ENCODE measurements at places on chromosomes 7 and 10.

GRCh38 chr7:43575506-43575905, 7.4 kb upstream of the STK17A start:
- DNase-seq: no peak

- no peak for DNase-seq
These were observed 4.1 kb downstream of the FHIP2A start for GRCh38 chr10:114825513-114826253.

DNA sequence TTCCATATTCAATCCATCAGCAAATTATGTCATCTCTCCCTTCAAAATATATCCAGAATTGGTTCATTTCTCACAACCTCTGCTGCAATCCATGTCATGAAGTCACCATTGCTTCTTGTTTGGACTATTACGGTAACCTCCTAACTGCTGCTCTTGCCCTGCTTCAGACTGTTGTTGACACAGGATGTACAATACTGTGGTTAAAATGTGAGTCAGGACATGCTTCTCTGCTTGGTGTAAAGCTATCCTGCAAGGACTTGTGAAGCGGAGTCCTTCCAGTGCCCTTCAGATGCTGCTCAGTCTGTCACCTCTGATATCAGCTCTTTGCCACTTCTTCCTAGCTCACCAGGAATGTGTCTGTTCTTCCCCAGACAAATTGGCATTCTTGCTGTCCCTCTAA, 10.4 kb upstream of the NXPH1 start:
- DNase-seq: no peak

- DNase-seq: peak; percentile 14
These were observed 36.1 kb downstream of the UBTD1 start for GRCh38 chr10:97534746-97535367.

DNA sequence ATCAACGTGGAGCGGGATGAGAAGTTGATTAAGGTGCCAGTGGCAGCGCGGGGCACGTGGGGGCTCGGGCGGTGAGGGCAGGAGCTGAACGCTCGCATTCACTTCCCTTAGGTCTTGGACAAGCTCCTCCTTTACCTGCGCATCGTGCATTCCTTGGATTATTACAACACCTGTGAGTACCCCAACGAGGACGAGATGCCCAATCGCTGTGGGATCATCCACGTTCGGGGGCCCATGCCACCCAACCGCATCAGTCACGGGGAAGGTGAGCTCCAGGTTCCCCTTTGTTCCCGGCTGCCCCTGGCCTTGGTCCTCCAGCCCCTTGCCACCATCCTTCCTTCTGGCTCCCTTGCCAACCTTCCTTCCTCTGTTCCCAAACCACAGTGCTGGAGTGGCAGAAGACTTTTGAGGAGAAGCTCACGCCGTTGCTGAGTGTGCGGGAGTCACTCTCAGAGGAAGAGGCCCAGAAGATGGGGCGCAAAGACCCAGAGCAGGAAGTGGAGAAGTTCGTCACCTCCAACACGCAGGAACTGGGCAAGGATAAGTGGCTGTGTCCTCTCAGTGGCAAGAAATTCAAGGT, 2.5 kb downstream of the UFSP1 start:
- no peak for DNase-seq

DNA sequence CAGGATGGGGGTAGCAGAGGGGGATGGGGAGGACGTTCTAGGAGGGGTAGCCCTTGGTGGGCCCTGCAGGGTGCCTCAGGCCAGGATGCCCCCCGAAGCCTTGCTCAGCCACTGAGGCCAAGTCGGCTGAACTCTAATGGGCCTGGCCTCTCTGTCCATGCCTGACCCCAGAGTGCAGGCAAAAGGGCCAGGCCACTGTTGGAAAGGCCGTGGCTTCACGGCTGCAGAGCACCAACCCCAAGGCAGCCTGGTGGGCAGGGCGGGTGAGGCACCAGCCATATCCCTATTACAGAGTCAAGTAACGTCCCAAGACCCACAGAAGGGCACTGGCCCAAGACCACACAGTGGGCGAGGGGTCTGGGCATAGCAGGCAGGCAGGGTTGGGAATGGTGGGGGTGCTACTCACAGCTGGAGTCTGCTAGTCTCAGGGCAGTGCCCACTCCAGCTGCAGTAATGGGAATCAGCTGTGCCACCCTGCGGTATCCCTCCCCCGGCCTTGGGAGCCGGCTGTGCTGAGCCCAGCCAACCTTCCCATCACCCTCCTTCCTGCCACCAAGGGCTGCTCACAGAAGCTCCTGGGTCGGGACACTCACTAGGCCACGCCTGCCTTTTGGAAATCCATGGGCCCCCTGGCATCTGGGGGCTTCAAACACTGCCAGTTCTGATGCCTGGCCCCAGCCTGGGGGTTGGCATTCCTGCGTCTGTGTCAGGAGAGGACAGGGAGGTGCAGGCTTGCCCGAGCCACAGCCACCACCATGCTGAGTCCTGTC, 4.0 kb upstream of the LFNG start:
- no peak for DNase-seq

- no peak for DNase-seq
These were observed 255.1 kb downstream of the CCSER2 start for GRCh38 chr10:84583501-84583900.

- no peak for DNase-seq
These were observed 24.4 kb upstream of the KBTBD2 start for GRCh38 chr7:32916006-32916405.

DNA sequence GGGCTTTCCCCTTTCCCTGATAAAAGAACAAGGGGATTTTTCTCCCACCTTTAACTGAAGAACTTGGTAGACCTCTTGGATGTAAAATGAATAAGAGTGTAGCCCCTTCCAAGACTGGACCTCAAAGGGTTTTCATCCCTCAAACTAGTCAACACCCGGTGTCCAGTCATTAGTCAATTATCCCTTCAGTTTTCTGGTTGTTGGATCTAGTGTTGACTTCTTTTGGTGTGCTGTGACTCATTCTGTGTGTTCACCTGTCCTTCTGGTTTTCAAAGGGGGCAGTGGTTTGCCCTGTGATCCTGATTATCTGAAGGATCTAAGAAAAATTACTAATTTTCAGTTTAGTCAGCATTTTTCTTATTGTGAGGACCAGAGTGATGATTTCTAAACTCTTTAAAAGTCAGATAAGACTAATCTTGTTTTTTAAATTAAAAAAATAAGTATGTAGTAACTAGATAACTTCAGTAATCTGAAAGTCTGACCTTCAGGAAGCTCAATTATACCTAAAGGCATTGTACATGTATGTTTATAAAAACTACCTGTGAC, 583.5 kb downstream of the CNTNAP2 start:
- no peak for DNase-seq

GRCh38 chr7:143512488-143513340, 35.0 kb downstream of the TAS2R41 start:
- DNase-seq: no peak

GRCh38 chr10:93447019-93447418, 35.1 kb downstream of the MYOF start:
- no peak for DNase-seq

DNA sequence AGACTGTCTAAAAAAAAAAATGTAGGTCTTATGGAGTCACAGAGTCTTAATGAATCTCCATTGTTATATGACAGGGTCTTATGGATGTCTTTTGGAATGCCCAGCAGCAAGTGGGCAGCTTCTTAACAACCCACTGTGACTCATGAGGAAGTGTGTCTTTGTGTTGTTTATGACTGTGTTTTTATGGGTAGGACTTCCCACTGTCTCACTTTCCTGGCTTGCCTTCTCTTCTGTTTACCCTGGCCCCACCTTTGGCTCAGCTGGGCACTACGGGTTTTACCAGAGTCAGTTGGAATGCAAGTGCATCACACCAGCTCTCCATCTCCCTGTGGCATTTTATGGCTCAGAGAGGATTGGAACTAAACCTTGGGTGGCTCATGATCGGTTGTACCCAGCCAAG, 580.5 kb downstream of the AUTS2 start:
- DNase-seq: no peak

DNA sequence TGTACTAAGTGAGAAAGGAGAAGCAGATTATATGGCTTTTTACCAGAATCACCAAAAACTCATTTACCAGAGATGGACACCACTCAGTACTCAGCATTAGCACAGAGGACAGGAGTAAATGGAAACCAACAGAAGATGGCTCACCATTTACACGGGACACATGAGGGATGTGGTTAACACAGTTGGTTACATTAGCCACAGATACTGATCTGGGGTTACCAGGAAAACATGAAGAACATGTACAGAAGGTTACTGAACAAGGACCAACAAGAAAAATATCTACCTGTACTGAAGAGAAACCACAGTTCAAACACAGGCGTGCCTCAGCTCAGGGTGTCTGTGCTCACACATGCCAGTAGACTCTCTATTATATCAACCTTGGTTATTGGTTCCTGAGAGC, 1285.8 kb upstream of the SORCS1 start:
- DNase-seq: no peak

GRCh38 chr10:6296828-6297251, 94.1 kb downstream of the PFKFB3 start:
- no peak for DNase-seq

DNA sequence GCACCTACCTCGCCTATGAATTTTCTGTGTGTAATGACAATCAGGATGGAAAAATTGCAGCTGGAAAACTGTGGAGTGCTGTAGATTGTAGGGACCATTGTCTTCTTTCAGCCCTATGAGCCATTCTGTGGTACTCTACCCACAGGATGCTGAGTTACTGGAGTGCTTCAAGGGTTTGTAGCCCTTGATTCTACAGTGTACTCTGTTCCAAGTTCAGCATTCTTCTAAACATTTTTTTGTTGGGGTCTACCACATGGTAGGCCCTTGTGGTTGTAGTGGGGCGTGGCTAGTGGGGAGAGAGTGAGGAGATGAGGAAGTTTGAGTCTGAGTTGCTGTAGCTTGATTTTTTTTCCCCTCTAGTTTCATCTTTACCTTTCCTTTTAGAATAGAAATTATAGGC, 33.5 kb downstream of the REEP3 start:
- peak; percentile 20 for DNase-seq

DNA sequence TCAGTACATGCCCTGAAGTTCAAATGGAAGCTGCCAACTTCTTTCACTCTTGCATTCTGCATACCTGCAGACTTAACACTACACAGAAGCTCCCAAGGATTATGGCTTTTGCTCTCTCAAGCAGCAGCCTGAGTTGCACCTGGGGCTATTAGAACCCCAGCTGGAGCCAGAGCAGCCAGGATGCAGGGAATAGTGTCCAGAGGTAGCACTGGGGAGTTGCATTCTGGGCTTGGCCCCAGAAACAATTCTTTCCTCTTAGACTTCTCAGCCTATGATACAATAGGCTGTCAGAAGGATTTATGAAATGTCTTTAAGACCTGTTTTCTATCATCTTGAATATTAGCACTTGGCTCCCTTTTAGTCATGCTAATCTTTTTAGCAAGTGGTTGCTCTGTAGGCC, 886.7 kb upstream of the GHITM start:
- DNase-seq: no peak

DNA sequence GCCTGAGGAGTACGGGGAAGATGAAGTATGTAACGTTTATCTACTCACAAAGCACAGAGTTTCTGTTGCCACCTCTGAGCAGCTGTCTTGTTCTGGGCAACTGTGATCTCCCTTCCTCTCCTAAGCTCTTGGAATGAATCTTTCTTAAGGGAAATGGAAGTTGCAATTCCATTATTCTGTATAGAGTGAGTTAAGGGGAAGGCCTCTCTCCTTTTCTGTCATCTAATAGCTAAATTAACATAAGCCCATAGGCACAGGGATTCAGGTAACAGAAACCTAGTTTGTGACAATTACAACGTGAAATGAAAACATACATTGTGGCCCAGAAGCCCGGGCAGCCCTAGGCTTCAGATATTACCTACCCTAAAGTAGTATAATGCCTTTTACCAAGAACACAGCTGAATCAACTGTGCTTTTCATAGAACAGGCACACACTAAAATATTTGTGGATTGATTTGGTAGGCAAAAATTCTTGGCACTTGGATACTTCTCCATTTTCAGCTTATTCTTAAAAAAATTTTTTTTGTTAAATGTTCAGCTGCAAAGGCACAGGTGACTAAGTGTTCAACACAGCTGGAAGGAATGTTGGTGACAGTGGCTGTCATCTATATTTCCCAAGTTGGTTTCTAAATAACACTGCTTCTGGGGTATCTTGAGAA, 3.8 kb upstream of the PDCD4 start:
- no peak for DNase-seq

DNA sequence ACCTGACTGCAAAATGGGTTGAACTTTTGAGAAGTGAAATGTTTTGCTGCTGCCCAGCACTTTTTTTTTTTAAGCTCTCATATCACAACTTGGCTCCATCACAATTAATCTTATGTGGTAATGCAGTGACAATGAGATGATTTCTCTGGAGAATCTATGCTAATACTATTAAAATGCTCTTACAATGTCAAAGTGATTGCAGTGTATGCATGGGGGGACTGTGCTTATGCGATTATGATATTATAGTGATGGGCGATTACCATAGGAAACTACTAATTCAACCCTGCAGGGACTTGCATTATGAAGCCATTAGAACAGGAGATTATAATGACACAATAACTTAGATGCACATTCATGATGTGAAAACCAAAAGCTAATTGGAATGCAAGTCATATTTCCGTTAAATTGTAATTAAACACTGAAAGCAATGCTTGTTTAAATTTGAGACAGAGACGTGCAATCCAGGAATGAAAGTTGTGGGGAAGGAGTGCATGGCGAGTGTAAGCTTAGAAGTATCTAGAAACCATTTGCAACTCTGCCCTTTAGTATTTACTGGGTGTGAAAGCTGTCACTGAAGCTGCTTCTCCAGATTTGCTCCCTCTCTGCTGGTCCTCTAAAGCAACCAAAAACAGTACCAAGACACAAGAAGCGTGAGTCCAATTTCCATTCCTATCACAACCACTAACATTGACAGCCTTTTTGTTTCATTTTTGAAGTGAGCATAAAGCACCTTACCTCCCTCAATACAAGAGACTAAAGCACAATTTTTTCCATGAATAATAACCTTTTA, 21.6 kb downstream of the PTER start:
- no peak for DNase-seq

DNA sequence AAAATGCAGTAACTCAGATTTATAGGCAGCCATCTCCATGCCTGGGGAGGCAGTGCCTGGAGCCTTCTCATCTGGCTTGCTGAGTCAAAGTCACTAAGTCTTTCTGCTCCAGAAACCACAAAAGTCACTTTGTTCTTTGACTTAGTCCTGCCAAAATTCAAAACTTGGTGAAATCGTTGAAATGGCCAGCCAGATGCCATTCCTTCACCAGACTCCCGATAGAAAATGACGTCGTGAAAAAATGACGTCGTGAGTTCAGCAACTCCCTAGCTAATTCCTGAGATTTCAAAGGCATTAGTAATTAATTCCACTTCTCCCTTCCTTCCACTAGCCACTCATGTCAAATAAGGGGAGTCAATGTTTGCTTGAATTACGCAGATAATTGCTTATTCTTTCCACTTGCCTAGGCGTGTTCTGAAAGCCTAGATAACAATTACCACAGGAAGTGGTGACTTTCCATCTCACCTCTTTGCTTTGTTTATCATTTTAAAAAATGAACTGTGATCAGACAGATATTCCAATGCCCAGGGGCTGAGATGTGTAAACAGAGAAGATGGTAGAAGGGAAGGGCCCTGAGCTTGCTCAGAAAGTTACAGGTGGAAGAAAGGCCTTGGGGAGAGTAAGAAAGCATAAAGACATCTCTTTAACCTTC, 48.5 kb upstream of the OSBPL3 start:
- DNase-seq: peak; percentile 18

GRCh38 chr7:16677978-16678494, 32.1 kb downstream of the BZW2 start:
- no peak for DNase-seq
